Stimulated activated CD4-positive, alpha-beta T cell treated with anti-CD3 and anti-CD28 coated beads, Interleukin-4, amount 100 ng/mL, for 24 hours (primary cell): ENCODE measurements at places on chromosomes 16 and 17.
A peak's percentile ranks its signal among the peaks of the same experiment; 100 is the strongest.

DNA sequence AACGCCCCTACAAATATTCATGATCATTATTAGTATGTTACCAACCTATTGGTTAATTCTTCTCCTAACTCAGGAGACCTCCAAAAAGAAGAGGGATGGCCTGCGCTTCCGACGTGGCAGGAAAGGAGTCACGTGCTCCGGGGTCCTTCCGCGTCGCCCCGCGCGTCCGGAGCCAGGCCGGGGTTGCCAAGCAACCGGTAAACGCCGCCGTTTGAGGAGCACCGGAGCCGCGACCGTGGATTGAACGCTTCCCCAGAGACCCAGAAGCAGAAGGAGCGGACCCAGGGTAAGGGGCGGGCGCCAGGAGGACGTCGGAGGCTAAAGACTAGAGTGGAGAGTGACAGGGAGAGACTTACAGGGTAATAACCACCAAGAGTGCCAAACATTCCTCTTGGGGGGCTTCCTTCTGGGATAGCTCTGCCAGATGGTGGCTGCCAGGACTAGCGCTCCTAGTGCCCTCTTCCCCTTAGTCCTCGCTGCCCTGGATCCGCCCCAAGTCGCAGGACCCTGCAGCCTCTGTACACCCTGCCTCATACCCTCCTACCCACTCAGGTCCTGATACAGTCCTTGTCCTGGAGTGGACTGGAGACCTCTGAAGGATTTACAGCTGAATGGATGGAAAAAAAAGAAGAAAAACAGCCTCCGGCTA is at the start of gene DNAI2:
Gene DNAI2, plus strand, starts transcription at position 175 of the 649 bp plus-strand sequence. CDS start 7,584 bp downstream, outside the sequence.
- DNase-seq, result peak; percentile 30

- DNase-seq, result no peak
Measured at GRCh38 chr17:20008242-20009051, 712 bp upstream of the SPECC1 start.

DNA sequence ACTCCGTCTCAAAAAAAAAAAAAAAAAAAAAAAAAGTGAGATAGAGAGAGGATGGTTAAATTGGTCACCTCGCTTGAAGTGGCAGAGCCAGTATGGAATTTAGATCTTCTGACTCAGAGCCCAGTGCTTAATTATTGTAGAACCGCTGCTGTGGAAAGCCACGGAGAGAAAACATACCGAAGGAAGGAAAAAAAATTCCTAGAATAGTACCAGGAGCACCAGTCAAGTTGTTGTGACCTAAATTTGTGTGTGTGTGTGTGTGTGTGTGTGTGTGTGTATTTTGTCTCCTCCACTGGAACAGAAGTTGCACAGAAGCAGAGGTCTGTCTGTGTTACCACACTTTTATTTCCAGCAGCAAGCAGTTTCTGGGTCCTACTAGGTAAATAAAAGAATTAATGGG is 10.6 kb upstream of the NUP85 start:
- no peak for DNase-seq

DNA sequence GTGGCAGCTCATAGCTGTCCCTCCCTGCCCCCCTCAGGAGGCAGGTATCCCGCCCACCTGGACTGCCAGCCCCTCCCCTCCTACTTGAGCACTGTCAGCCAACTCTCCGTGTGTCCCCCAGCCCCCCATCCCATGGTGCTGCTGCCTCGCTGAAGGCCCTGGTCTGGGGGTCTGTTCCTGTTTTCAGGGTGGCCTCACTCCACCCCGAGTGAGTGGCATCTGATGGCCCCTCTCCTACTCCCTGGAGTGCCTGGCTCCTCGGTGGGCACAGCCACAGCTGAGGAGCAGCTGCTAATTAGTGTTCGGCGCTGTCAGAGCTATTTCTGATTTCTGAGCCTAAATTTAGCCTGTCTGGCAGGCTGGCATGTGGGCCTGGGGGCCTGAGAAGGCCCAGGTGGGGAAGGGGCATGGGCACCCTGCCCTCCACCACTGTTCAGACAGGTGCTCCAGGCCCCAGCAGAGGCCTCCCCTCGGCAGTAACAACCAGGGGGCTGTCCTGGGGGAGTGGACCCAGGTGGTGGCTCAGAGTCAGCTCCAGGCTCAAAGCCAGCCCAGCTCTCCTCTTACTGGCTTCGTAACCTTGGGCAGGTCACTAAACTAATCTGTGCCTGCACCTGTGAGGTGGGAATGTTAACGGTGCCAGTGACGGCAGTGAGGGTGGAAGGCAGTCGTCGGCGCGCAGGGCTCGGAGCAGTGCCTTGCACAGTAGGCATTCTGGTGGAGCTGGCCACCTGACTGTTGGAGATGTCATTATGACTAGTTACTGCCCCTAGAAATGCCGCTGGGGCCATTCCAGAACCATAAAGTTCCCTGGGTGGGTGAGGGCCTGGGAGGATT is 6.5 kb downstream of the FMNL1 start:
- DNase-seq, result peak; percentile 30

DNA sequence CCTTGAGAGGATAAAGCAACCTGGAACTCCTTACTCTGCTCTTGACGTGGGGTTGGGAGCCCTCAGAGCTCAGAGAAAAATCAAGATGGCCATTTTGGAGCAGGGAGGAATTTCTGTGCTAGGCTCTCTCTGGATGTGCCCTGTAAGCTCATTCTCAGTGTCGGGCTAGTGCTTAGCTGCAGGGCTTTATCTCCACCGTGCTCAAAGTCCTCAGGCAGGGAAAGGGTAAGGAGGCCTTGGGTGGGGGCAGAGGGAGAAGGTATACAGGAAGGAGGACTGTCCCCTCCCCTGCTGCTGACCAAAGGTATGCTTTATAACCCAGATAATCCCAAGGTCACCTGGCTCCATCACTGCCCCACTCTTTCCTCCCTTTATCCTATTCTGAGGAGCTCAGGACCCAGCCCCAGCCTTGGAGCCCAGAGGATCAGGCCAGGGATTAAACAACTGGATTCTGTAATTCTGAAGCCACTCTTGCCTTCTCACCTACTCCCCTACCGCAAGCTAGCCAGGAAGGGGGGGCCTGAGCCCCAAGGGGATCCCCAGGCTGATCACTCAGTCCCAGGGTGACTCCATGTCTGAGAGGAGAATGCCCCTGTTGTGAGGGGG is 1.1 kb downstream of the DHRS11 start:
- no peak for DNase-seq

- peak; percentile 39 for DNase-seq
Measured at GRCh38 chr17:7043497-7044198, at the start of gene SLC16A11. Gene SLC16A11 (minus strand): TSS chr17:7044092. CDS start chr17:7043513, 579 bp downstream.

- no peak for DNase-seq
Measured at GRCh38 chr16:64356267-64356666, 765.6 kb downstream of the CDH11 start.

DNA sequence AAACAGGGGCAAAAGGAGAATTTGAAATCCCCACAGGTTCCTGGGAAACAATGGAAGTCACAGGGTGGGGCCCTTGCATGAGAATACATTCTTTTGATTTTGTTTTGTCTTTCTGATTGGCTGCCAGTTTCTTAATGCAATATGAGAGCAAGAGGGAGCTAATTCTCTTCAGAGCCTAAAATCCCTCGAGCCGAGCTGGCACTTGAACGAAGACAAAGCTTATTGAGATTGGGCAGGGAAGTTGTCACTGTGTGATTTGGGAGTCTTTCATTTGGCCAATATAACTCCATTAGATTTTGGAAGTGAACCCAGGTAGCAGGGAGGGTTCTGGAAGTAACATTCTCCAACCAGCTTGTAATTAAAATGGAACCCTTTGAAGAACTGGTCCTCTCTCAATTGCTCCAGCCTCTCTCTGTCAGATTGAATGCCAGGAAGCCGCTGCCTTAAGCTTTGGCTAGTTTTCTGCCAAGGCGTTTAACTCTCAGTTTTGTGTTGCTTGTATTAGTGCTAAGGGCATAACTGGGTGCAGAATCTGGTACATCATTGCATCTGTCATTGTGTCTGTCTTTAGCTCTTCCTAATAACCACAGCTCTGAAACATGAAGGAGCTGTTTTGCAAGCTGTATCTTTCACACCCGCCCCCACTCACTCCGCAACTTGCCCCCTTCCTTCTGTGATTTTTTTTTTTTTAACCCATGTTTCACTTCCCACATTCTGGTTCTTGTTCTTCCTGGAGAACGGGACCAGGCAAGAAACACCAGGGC is 272.0 kb downstream of the MAF start:
- no peak for DNase-seq
